Epithelial cell of alveolus of lung (primary cell): ENCODE measurements at places on chromosomes 11 and 22. TPM values are rescaled to one million over a fixed set of nuclear protein-coding genes. Genes with fewer than 3 reads are reported as not detected.

CD6 gene
- not detected in 2 replicates for total RNA-seq

ASCL2 gene
- total RNA-seq = 1.2 TPM in 1 of 2 replicates, not detected in the other

POLDIP3 gene
- 33.0 and 50.7 TPM in 2 replicates for total RNA-seq

CNTF gene
- 0.13 and 2.4 TPM in 2 replicates for total RNA-seq

LYVE1 gene
- total RNA-seq = 1.2 and 2.3 TPM in 2 replicates

RAB3IL1 gene
- total RNA-seq = 0.26 and 3.6 TPM in 2 replicates
